Activated CD8-positive, alpha-beta T cell treated with anti-CD3 and anti-CD28 coated beads, Interleukin-2, amount 10 ng/mL, durations not matched to agents 7 days and 5 days (primary cell): ENCODE measurements at places on chromosomes 11 and 22. TPM values are rescaled to one million over a fixed set of nuclear protein-coding genes. Genes with fewer than 3 reads are reported as not detected.
A peak's percentile ranks its signal among the peaks of the same experiment; 100 is the strongest.

The CNTN5 gene
- not detected for total RNA-seq

The ZNF408 gene
- total RNA-seq = 15.8 TPM

The MPPED2 gene
- total RNA-seq = not detected

The PNPLA3 gene
- 0.13 TPM for total RNA-seq

The ZNF215 gene
- 1.6 TPM for total RNA-seq

DNA sequence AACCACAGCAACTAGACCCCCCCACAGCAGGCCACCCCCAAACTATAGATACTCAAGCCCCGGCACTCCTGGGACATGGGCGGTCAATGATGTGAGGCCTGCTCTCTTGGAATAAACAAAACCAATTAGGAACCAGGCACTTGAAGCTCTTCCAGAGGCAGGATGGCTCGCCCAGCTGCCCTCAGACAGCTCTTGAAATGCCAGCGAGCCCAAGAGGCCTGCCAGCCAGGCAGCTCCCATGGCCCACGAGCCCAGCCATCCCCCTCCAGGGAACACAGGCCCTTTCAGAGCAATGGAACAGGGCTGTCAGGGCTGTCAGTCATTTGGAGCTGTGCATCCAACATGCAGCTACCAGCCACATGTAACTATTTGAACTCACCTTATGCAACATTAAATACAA, 34.0 kb upstream of the TFIP11 start:
- H3K4me1 ChIP-seq = peaks cover 62% of the 10 kb centered on the region
- H3K27me3 ChIP-seq = no peaks in the 10 kb centered on the region
- H3K27ac ChIP-seq = peak overlapping the region; percentile 83
- no peak overlapping the region for H3K4me3 ChIP-seq

DNA sequence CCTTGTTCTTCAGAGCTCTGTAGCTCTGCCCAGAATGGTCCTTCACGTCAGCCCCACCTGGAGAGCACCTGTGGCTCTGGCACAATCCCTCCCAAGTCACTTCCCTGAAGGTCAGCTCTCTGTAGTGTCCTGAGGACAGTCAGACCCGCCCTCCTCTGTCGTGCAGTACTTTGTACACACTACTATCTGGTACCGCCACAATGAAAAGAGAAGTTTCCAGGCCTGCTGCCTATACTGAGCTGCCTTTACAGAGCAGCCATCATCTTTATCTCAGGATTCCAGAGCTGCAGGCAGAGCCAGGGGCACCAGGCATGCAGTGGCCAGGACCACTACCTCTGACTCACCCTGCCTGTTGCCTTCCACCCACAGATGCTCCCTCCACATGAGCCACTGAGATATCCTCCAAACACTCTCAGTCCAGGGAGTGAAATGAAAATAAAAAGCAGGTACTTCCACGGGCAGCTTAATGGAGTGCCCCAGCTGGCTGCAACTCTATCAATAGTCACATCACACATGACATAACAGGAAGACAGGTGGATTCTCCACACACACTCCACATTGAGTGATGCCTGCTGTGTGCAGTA, 7.3 kb downstream of the PACSIN2 start:
- H3K4me3 ChIP-seq = no peak overlapping the region
- no peak for DNase-seq
- H3K27me3 ChIP-seq = no peaks in the 10 kb centered on the region
- H3K36me3 ChIP-seq = peaks cover 3% of the 10 kb centered on the region
- H3K27ac ChIP-seq = no peak overlapping the region

GRCh38 chr22:48605856-48606481, 1221.7 kb downstream of the BRD1 start:
- no peak overlapping the region for H3K27ac ChIP-seq
- H3K4me1 ChIP-seq = no peaks in the 10 kb centered on the region
- no peak overlapping the region for H3K4me3 ChIP-seq

- H3K4me1 ChIP-seq = no peaks in the 10 kb centered on the region
- no peak for DNase-seq
- H3K4me3 ChIP-seq = no peak overlapping the region
- H3K27me3 ChIP-seq = peaks cover 6% of the 10 kb centered on the region
These were observed 1.5 kb downstream of the OLFML1 start for GRCh38 chr11:7486781-7487140.

GRCh38 chr11:37926772-37927171, 1328.7 kb upstream of the RAG2 start:
- no peaks in the 10 kb centered on the region for H3K36me3 ChIP-seq
- H3K27me3 ChIP-seq = no peaks in the 10 kb centered on the region
- no peak for DNase-seq
- no peak overlapping the region for H3K4me3 ChIP-seq

DNA sequence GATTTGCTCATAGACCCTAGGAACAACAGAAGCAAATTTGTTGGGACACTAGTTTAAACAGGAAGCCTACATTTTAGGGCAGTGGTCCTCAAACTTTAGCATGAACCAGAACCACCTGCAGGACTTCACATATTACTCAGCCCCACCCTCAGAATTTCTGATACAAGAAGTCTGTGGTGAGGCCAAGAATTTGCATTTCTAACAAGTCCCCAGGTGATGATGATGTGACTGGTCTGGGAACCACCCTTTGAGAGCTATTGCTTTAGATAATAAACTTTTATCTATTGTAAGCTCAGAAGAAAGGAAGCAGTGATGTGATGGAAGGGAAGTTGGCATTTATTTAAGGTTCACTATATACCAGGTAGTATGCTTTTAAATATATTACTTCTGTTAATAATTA, 194.0 kb downstream of the FAM181B start:
- DNase-seq = no peak
- no peak overlapping the region for H3K4me3 ChIP-seq
- no peak overlapping the region for H3K27ac ChIP-seq
- H3K27me3 ChIP-seq = no peaks in the 10 kb centered on the region
- H3K36me3 ChIP-seq = no peaks in the 10 kb centered on the region

- H3K27me3 ChIP-seq = no peaks in the 10 kb centered on the region
- no peaks in the 10 kb centered on the region for H3K36me3 ChIP-seq
- no peaks in the 10 kb centered on the region for H3K4me1 ChIP-seq
- no peak overlapping the region for H3K4me3 ChIP-seq
- H3K27ac ChIP-seq = no peak overlapping the region
These were observed 37.5 kb downstream of the KCNJ4 start for GRCh38 chr22:38417252-38418060.

DNA sequence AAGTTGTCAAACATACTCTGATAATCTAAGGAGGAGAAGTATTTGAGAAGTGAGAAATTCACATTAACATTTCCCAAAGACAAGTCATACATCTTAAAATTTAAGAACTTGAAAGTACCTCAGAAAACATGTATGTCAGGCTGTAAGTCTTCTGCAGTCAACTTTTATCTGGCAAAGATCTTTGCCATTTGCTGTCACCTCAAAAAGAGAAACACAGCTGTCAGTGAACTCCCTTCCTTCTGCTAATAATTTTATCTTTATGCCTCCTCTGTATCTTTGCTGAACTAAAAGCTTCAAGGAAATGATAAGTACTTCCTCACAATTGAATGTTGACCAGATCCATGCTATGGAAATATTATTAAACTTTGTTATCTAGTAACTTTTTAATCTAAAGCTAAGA, 18.7 kb downstream of the TTC17 start:
- no peaks in the 10 kb centered on the region for H3K27me3 ChIP-seq
- no peak for DNase-seq
- H3K4me3 ChIP-seq = no peak overlapping the region
- no peak overlapping the region for H3K27ac ChIP-seq
- H3K4me1 ChIP-seq = peaks cover 3% of the 10 kb centered on the region
- H3K36me3 ChIP-seq = peaks cover 31% of the 10 kb centered on the region

DNA sequence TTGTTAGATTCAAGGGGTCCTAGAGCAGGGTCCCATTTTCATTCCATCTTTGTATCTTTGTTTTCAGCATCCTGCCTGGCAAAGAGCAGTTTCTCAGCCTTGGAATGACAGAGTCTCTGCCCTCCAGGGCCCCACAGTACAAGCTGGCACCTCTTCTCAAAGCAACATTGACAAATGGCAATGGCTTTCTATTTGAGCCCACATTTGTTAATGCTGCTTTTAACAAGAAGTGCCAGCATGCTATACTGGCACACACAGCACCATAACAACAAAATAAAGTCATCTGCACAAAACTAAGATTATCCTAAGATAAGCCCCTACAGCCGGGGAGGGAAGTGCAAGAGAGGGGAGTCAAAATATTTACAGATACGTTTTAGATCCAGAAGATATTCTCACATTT, 309.7 kb upstream of the C11orf87 start:
- no peaks in the 10 kb centered on the region for H3K36me3 ChIP-seq
- H3K4me3 ChIP-seq = no peak overlapping the region
- DNase-seq = no peak
- H3K27ac ChIP-seq = no peak overlapping the region

DNA sequence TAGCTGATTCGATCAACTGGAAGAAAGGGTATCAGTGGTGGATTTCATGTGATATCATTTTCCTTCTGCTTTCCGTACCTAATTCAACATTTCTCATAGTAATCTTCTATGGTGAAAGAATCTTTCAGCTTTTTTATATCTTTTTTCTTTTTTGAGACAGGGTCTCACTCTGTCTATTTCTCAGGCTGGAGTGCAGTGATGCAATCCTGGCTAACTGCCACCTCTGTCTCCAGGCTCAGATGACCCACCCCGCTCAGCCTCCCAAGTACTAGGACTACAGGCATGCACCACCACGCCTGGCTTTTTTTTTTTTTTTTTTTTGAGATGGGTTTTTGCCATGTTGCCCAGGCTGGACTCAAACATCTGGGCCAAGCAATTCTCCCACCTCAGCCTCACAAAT, 18.6 kb upstream of the CHORDC1 start:
- H3K27ac ChIP-seq = no peak overlapping the region
- no peak for DNase-seq
- H3K36me3 ChIP-seq = no peaks in the 10 kb centered on the region

GRCh38 chr11:96332126-96332771, 10.7 kb downstream of the MAML2 start:
- peaks cover 41% of the 10 kb centered on the region for H3K36me3 ChIP-seq
- H3K4me3 ChIP-seq = no peak overlapping the region
- peaks cover 65% of the 10 kb centered on the region for H3K4me1 ChIP-seq
- DNase-seq = no peak
- H3K27ac ChIP-seq = peak overlapping the region; percentile 10

GRCh38 chr11:45285930-45286632, at the start of gene SYT13:
Gene SYT13 (minus strand): TSS chr11:45286341. CDS start chr11:45286207, 134 bp downstream.
- no peaks in the 10 kb centered on the region for H3K4me1 ChIP-seq
- peaks cover 68% of the 10 kb centered on the region for H3K27me3 ChIP-seq
- H3K4me3 ChIP-seq = no peak within 1 kb of the TSS
- H3K27ac ChIP-seq = no peak within 1 kb of the TSS
- DNase-seq = no peak

GRCh38 chr11:119716582-119717498, 12.2 kb downstream of the NECTIN1 start:
- no peak for DNase-seq
- H3K27me3 ChIP-seq = peaks cover under 1% of the 10 kb centered on the region
- no peak overlapping the region for H3K27ac ChIP-seq
- H3K36me3 ChIP-seq = no peaks in the 10 kb centered on the region

DNA sequence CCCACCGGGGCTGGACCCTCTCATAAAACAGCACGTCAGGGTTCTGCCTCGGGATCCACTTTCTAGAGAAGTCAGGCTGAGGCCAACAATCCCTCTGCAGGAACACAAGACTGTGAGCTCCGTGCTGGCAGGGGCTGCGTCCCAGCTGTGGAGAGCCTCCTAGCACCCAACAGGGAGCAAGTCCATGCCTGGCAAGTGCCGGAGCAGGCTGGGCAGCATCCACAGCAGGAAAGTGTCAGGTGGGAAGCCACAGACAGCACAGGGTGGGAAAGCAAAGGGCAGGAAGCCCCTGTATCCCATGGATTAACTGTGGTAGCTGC, 682.3 kb downstream of the TBC1D22A start:
- DNase-seq = no peak
- no peak overlapping the region for H3K27ac ChIP-seq
- no peaks in the 10 kb centered on the region for H3K36me3 ChIP-seq
- H3K27me3 ChIP-seq = no peaks in the 10 kb centered on the region
- H3K4me3 ChIP-seq = no peak overlapping the region

DNA sequence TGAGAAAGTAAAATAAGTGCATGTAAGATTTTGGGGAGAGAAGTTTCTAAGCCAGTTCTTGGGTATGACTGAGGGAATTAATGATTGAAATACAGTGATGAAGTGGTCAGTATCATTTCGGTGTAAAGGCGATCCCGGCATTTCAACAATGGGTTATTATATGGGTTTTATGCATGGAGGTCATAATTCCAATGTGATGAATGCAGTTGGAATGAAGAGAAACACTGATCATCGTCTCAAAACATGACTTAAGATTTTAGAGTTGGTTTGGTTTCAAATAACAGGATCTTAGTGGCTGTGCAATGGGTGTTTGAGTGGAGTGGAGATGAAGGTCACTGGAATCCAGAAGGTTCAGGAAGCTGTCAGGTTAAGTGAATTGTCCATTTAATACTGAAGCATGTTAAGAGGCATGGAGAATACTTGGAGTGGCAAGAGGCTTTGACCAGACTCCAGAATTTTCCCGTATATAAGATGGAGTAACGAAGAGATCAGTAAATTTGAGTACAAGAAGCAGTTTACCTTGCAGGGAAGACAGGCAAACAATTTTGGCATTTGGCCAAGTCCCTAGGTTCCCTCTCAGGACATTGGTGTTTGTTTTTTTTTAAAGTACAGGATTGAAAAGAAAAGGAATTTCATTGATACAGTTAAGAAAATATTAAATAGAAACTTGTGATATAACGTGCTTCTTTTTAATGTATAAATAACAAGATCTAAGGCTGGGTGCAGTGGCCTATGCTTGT, 96.4 kb upstream of the BIRC3 start:
- H3K36me3 ChIP-seq = no peaks in the 10 kb centered on the region
- no peak for DNase-seq
- no peaks in the 10 kb centered on the region for H3K4me1 ChIP-seq
- H3K27me3 ChIP-seq = peaks cover 2% of the 10 kb centered on the region
- H3K4me3 ChIP-seq = no peak overlapping the region

- no peak overlapping the region for H3K27ac ChIP-seq
- DNase-seq = no peak
- peaks cover 11% of the 10 kb centered on the region for H3K27me3 ChIP-seq
These were observed 272.0 kb downstream of the TTC28 start for GRCh38 chr22:28407645-28408044.

- no peak overlapping the region for H3K4me3 ChIP-seq
- H3K27ac ChIP-seq = no peak overlapping the region
- no peak for DNase-seq
- H3K36me3 ChIP-seq = no peaks in the 10 kb centered on the region
- H3K4me1 ChIP-seq = peaks cover 2% of the 10 kb centered on the region
- peaks cover 19% of the 10 kb centered on the region for H3K27me3 ChIP-seq
These were observed 19.4 kb upstream of the IL17RA start for GRCh38 chr22:17065433-17065832.

- no peak for DNase-seq
- no peaks in the 10 kb centered on the region for H3K27me3 ChIP-seq
- H3K4me3 ChIP-seq = no peak overlapping the region
- H3K36me3 ChIP-seq = peaks cover 48% of the 10 kb centered on the region
These were observed 20.7 kb downstream of the ATG16L2 start for GRCh38 chr11:72834905-72835304.

DNA sequence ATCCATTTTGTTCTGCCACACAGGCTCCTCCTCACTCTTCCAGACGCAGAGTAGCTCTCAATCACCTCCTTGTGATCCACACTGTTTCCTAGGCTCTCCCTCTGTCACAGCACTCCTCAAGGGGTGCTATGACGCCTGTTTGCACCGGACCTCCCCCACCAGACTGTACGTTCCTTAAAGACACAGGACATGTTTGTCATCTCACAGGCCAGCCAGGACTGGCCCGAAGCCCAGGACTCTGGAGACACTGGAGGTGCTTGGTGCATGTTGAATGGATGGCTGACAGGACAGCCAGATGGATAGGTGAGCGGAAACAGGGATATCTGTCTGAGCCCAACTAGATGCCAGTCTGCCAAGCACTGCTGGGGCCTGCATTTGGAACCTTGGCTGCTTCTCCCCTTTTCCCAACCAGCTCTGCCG, 13.6 kb downstream of the PLA2G6 start:
- peaks cover 21% of the 10 kb centered on the region for H3K4me1 ChIP-seq
- H3K4me3 ChIP-seq = no peak overlapping the region
- H3K36me3 ChIP-seq = peaks cover 9% of the 10 kb centered on the region
- DNase-seq = no peak
- H3K27ac ChIP-seq = no peak overlapping the region
- no peaks in the 10 kb centered on the region for H3K27me3 ChIP-seq
